ENCODE measurements at places on chromosomes 11 and 22.
A peak's percentile ranks its signal among the peaks of the same experiment; 100 is the strongest.

GRCh38 chr22:48945621-48946458 lies 881.8 kb downstream of the BRD1 start:
- DNase-seq = no peak

DNA sequence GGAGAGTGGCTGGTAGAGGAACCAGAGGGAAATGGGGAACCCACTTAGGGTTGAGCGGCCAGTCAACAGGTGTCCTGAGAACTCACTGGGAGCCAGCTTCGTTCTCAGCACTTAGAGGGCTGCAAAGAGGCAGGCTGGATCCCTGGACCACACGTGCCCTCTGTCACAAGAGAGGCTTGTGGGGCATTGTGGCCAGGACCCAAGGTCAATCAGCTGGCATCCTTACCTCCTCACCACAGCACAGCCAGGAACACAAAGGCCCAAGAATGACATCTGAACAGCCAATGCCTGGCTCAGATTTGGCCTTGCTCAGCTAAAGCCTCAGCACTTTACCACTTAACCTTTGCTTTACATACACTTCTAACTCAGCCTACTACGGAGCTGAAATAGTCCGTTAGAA lies 7.4 kb downstream of the MAPK8IP1 start:
- no peak for DNase-seq

GRCh38 chr11:111870886-111871692 lies at the start of gene ALG9:
Gene ALG9 (minus strand): TSS chr11:111871581. CDS start chr11:111871482, 99 bp downstream.
- DNase-seq = peak; percentile 93

- DNase-seq = no peak
Measured at GRCh38 chr11:65934014-65934413, 11.3 kb upstream of the TSGA10IP start.

- DNase-seq = no peak
Measured at GRCh38 chr11:26958702-26959049, 35.2 kb upstream of the FIBIN start.

- DNase-seq = no peak
Measured at GRCh38 chr11:85813721-85814120, 2.8 kb upstream of the SYTL2 start.

DNA sequence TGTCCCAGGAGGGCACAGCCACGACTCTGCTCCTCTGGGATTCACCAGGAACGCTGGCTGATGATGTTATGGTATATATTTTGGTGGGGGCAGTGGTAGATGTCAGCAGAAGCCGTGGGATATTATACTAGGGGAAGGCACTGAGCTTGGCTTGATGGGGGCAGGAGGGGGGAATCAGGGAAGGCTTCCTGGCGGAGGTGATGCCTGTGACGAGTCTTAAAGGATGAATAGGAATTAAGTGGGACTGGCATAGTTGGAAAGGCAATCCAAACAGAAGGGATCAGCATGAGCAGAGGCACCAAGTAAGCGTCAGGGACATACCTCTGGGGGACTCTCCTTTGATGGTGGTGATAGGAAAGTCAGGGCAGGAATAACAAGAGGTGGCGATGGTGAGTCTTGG lies 47.6 kb downstream of the TP53I11 start:
- DNase-seq = no peak

DNA sequence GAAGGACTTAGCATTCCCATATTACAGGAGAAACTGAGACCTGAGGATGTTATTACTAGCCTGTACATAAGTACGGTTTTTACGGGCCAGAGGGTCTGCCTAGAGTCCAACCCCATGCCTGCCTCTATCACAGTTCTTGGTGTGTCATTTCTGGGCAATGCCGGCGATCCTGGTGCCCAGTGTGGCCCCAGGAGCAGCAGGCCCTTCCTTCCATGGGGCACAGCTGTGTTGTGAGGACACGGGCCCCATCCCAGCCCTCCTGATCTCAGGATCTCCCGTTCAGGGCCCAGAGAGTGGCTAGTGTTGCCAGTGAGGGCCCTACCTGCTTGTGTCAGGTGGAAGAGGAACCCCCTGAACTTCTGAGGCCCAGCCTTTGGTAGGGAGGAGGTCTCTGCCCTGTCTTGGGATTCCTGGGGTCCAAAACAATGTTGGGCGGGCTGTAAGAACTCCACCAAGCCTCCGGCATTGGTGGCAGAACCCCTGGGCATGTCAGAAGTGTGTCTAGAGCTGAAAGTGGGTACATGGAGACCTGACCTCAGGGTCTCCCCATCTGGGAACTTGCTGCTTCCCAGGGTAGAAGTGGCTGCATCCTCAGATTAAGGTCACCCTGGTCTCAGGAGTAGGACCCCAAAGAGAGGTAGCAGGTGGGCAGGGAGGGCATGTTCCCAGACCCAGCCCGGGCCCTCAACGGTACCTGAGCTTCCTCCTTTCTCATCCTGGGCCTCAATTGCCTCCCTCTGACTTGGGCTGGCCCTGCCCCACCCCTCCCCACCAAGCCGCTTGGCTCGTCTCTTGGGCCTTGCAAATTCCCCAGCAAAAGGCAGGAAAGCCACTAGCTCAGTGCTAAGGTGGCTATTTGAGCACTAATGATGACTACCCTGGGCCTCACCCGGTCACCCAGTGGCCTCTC lies 74.6 kb upstream of the KCNQ1OT1 start:
- DNase-seq = no peak

DNA sequence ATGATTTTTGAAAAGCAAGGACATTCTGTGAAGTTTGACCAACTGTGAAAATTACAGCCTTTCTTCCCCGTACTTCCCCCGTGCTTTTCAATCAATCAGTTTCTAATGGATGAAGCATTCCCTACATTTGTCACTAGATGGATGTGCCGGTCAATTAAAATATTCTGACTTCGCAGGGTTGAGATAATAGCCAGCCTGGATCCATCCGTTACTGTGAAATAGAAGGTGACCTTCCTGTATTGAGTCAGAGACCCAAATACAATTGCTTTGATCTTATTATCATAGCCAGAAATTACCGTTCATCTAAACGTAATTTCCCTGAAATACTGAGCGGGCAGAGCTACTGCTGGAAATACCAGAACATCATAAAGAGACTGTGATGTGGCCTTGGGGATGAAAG lies 21.1 kb upstream of the PARVB start:
- no peak for DNase-seq

DNA sequence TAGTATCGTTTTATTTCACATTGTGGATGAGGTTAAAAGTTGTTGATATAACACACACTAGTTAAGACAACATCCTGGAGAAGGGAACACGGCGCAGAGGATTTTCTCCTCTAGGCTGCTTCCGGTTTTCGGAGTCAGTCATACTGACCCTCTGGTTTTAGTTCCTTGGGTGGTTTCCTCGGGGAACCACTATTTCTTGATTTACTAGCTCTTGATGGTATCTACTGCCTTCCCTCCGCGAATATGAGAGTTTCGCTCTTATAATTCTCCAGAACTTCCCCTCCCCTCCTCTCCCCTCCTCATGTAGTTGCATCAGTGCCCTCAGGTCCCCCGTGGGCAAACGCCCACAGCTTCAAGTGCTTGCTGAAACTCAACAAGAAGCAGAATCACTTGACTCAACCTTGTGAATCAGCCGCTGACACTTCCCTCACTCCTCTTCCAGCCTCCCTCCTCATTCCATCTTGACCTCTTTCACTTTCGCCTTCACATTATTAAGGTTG lies 15.9 kb upstream of the APOBEC3A start:
- DNase-seq = peak; percentile 92

DNA sequence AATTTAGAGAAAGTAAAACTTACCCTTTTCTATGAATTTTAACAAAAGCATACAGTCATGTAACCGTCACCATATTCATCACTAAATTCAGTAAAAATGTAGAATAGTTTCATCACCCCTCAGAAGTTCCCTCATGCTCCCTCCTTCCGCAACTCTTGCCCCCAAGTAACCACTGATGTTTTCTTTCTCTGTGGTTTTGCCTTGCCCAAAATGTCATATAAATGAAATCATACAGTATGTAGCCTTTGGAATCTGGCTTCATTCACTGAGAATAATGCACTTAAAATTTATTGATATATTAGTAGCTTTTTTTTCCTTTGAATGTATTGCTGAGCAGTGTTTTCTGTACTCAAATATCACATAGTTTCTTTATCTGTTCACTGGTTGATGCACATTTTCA lies 60.1 kb downstream of the DCUN1D5 start:
- DNase-seq = no peak

DNA sequence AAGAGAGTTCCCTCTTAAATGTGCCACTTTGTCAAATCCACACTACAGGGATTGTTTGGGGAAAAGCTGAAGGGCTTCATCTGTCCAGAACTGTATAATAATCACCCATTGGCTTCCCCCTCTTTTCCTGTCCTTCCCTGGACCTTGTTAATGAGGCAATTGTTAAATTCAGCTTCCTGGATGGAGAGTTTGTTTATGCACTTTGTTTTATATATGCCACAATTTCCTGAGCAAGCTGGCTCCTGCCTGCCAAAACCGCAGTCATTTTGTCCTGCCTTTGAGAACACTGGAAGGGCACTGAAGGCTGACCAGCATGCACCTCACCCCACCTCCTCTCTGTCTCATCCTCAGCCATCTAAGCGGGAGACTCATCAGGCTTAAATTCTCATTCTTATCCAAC lies 86.2 kb downstream of the MSANTD4 start:
- DNase-seq = no peak

DNA sequence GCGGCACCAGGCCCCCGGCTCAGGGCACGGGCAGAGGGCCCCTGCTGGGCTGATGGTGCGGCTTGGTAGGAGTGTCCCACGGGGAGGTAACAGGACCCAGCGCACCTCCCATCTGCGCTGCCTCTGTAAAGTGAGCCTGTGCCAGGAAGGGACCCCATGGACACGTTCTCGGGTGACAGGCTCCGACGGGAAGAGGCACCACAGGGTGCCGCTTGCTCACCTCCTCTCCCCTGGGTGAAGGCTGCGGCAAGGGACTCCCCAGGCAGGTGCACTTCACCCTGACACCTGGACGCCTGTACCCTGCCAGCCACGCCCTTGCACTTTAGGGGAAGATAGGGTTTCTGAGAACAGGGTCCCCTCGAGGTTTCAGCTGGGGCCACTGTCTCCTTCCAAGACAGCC lies 48.1 kb downstream of the SHANK2 start:
- no peak for DNase-seq

GRCh38 chr22:30025221-30025620 lies 55.0 kb upstream of the HORMAD2 start:
- no peak for DNase-seq

- no peak for DNase-seq
Measured at GRCh38 chr11:44366741-44367140, 56.8 kb upstream of the ALX4 start.

DNA sequence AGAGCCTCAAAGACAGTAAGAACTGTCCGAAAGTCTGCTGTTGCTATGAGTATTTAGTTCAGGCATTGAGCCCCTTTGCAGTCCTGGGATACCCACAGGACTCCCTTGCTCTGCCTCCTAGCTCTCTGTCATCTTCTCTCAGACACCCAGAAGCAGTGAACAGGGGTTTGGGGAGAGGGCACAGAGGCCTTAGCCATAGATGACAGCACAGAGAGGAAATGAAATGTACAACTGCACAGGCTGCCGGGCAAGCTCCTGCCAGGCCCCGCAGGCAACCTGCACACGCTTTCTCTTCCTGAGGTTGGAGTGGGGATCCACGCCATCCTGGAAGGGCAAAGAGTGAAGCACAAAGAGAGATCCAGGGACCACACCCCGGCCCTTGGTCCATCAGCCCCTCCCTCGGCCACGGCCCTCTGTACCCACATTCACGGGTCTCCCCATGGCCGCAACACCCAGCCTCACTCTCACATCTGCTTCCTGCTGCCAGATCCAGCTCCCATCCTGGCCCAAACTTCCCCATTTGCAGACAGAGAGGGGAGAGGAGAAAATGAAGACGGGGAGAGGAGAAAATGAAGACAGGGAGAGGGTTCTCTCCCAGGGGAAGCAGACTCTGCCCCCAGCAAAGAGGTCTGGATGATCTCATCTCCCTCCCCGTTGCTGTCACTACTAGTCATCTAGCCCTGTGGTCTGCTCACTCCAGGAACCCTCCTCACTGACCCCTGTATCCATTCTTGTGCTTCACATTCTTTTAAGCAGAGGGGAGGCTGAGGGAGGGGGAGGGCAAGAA lies 40.7 kb downstream of the CD6 start:
- no peak for DNase-seq

GRCh38 chr11:29243616-29244015 lies 773.2 kb downstream of the KCNA4 start:
- DNase-seq = no peak

GRCh38 chr22:48431536-48432315 lies 1395.9 kb downstream of the BRD1 start:
- no peak for DNase-seq

Data from GM12865 (cell line).